ENCODE measurements at places on chromosomes 4 and X.

- DNase-seq, result no peak
Observed at GRCh38 chrX:22206781-22207180, 65.9 kb upstream of the CBLL2 start.

DNA sequence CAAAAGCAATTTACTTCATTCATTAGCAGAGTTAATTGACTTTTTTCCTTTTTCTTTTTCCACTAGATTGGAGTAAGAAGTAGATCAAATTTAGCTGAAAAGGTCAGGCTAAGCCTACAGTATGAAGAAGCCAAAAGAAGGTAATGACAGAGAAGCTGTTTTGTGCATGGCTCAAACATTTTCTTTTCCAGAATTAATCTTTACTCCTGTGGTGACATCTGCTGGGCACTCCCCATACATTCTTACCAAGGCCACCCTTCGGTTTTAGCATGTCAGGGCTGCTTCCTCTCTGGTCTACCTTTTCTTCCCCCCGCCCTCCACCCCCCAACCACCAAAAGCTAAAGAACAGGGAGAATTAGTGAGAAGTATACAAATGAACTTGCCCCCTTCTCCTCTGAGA, 70.2 kb downstream of the CLDN22 start:
- no peak for DNase-seq

DNA sequence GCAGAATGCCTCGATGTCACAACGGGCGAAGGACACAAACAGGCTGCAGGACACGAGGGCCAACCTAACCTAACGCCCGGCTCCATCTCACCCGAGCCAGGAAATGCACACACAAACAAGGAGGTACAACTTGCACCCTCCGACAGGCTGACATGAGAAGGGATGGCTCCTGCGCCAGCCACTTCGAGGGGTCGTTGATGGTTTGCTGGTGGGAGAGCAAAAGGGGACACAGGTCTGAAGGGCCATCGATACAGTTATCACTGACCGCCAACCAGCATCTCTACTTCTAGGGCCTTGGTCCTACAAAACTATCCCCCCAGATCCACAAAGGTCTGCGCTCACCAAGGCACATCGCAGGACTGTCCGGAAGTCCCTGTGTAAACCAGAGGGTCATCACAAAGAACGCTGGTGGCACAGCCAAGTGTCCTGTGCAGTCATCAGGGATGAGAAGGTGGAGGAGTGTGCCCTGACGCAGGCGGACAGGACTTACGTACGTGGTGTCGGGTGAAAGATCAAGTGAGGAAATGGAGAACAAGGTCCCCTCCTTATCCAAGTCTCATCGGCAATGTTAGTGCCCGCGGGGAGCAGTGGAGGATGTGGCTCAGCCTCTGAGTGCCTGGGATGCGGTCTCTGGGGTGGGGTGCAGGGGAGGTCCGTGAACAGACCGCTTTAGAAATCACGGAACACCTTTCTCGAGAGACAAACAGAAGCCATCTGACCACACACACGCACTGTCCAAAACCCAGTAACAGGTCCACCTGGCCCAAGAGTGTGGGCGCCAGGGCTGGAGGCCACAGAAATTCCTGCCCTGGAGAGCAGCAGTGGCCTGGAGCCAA, 7.0 kb downstream of the MXD4 start:
- DNase-seq, result no peak

DNA sequence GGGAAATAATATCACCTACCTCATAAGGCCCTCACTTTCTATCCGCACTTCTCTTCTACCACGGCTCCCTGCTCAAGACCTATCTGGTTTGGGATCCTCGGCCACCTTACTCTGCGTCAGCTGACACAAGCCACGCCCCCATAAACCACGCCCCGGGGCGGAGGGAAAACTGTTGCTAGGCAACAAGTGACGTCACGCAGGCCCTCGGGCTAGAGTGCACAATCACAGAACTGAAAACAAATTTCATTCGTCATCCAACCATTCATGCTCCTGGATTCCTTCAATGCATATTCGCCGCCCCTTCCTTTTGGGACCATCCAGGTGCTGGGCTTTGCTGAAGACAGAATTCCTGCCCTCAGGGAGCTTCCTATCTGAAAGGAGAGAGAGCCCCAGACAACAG, 66.3 kb downstream of the SMC1A start:
- DNase-seq, result no peak

GRCh38 chrX:20595928-20596575, 329.3 kb upstream of the RPS6KA3 start:
- no peak for DNase-seq

DNA sequence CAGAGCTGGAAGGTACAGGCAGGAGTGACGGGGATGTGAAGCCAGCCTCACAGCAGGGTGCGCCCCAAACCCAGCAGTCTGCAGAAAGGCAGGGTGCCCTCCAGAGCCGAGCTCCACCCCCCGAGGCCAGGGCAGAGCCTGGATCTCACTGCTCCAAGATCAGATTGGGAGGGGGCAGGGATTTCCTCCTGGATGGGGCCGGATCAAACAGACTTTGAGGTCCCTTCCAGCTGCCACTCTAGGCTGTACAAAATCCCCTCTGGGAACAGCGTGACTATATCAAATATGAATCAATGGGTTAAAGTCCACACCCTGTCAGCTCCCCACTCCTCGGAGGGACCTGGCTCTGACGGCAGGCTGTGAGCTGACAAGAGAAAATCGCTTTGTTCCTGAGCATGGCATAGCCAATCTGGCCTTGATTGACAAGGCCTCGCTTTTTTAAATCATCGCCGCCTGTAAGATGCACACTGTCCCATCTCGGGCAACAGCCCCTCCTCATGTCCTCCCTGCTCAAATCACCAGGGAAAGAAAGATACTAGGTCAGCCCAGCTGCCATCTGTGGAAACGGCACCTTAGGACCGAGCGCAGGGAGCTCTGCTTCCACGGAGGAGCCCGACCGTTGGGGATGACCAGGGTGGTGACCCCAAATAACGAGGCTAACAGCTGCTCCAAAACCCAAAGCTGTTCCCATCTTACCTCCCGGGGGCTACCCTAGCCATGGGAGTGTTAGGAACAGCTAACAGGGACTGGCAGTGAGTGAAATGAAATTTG, 39.9 kb downstream of the PSAPL1 start:
- peak; percentile 52 for DNase-seq

DNA sequence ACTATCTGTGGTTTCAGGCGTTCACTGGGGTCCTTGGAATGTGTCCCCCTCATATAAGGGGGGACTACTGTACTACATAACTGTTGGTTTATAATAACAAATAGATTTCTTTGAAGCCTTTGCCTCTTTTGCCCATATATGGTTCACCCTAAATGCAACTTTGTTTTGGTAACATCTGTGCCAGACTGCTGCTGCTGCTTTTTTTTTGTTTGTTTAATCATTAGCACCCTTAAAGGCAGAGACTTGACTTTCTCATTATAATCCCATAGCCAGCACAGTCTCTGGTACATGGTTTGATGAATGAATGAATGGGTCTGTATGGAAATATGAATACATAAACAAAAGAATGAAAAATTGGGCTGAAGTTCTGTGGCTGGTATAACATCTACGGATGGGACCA, 80.2 kb upstream of the LHFPL1 start:
- no peak for DNase-seq

DNA sequence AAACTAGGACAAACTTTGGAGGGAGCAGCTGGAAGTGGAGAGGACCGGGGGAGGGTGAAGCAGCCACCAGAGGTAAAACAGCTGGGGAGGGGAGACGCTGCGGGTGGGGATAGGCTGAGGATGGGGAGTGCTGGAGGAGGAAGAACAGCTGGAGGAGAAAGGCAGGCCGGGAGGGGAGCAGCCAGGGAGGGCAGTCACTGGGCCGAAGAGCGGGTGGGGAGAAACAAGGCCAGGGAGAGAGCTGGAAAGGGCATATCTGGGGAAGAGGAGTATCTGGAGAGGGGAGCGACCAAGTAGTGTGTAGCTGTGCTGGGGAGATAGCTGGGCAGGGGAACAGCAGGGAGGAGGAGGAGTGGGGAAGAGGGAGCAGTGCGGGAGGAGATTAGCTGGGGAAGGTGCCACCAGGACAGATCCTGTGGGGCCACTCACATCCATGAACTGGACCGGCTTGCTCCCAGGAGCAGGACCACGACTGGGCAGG, 2.7 kb downstream of the SLC38A5 start:
- DNase-seq, result no peak

- DNase-seq, result no peak
Observed at GRCh38 chr4:60945641-60946040, 254.5 kb upstream of the ADGRL3 start.

DNA sequence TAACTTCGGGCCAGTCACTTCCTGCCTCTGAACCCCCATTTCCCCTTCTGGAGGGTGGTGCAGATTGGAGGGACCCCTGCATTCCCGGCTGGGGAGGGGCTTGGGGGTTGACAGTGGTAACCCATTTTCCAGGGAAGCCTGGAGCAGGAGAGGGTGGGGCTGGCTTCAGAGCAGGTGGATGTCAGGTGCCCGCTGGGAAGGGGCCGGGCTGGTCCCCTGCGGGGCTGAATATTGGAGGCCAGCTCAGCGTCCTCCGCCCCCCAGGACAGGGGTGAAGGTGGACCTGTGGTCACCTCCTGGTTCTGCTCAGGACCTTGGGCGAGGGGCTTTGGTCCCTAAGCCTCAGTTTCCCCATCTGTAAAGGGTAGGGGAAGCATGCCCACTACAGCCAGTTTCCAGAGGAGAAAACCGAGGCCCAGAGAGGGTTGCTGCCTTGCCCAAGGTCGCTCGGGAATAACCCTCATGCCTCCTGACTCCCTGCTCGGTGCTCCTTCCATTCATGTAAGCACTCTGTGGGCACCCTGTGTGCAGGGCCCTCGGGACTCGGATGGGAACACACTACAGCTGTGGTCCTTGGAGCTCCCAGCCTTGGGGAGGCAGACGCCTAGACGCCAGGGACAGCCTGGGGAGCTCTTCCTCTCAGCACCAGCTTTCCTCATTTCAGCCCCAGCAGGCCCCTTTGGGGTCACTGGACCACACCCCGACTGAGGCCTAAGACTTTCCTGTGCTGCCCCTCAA, 683 bp downstream of the MAN2B2 start:
- DNase-seq, result no peak

DNA sequence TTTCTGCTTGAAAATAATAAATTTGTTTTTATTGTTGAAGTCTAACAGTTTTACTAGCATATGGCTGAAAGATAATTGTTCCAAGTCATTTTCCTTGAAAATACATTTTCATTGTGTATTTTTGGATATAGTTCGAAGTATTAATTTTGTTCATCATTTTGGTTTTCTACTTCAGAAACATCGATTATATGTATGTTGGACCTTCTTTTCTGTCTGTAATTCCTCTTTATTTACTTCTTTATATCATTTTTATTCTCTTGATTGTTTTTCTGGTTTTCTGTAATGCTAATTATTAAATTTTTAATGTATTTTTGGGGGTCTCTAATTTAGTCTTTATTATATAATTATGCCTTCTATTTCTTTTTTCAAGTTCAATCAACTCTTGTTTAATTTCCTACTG, 407.1 kb upstream of the FRG1 start:
- DNase-seq, result no peak

GRCh38 chr4:27484216-27484615, 623.6 kb downstream of the STIM2 start:
- no peak for DNase-seq

GRCh38 chr4:94641702-94642560, 115.8 kb upstream of the BMPR1B start:
- DNase-seq, result no peak

GRCh38 chrX:139560221-139560620, 29.7 kb downstream of the F9 start:
- DNase-seq, result no peak

DNA sequence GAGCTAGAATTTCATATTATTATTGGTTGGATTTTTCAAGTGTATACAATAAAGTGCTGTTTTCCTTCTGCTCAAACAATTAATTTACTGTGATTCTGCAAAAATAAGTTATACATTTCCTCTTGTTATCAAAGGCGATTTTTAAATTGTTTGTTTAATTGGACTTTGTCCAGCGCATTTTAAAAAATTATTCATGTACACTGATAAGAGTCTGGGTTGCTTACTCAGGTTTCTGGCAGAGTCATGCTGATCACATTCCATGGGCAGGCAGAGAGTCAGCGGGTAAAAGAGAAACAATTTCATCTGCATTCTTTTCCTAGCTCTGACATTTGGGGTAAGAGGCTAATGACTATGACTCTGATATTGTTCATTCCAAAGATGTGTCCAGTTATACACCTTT, 8.9 kb downstream of the FAT4 start:
- DNase-seq, result no peak

- no peak for DNase-seq
Observed at GRCh38 chr4:158938220-158939044, 164.4 kb upstream of the RAPGEF2 start.

DNA sequence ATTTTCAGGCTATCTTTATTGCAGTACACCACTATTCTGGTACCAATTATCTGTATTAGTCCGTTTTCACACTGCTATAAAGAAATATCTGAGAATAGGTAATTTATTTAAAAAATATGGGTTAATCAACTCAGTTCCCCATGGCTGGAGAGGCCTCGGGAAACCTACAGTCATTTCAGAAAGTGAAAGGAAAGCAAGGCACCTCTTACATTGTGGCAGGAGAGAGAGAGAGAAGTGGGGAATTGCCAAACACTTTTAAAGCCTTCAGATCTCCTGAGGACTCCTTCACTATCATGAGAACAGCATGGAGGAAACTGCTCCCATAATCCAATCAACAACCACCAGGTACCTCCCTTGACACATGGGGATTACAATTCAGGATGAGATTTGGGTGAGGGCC, 54.7 kb downstream of the AMER1 start:
- DNase-seq, result no peak

DNA sequence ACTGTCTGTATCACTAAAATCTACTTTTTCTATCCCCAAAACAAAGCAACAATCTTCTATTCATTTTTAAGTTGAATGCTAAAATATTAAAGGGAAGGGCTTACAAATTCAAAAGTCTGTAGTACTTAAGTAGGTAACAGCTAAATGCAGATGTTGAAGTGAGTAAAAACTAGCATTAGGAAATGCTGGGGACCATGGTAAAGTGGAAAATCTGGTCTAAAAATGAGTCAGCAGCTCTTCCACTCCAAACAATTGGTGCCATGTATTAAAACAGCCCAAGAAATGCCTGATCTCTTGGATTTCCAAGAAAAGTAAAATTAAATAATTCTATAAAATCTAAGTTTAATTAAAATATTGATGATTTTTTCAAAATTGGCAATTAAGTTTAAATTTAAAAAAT, 73.3 kb upstream of the PPP3CA start:
- no peak for DNase-seq

GRCh38 chr4:128256539-128256938, 31.1 kb downstream of the PGRMC2 start:
- no peak for DNase-seq
